ENCODE measurements at places on chromosomes 5 and 9.

DNA sequence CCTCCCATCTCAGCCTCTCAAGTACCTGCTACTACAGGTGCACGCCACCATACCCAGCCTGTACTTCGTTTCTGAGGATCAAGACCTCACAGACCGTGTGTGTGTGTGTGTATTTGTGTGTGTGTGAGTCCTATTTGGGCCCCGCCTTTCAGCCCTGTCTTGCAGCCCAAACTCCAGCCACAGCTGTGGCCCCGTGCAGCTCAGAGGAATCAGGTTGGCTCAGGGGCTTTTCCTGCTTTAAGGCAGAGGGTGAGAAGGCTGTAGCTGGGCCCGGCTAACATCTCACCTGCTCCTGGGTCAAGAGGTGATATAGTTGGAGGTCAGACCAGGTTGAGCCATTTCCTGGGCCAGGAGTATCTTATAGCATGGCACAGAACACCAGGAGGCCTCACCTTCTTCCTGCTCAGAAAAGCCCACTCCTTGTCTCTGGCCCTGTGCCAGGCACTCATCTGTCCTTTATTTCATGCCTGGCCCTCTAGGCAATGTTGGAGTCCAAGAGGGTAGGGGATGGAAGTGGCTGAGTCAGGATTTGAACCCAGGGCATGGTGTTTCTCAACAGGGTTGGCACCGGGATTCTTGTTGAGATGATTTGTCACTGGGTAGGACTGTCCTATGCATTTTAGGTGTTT, 1.6 kb upstream of the PHYKPL start:
- DNase-seq, result no peak
- peaks cover 22% of the 10 kb centered on the region for H3K4me1 ChIP-seq
- peaks cover 27% of the 10 kb centered on the region for H3K36me3 ChIP-seq

DNA sequence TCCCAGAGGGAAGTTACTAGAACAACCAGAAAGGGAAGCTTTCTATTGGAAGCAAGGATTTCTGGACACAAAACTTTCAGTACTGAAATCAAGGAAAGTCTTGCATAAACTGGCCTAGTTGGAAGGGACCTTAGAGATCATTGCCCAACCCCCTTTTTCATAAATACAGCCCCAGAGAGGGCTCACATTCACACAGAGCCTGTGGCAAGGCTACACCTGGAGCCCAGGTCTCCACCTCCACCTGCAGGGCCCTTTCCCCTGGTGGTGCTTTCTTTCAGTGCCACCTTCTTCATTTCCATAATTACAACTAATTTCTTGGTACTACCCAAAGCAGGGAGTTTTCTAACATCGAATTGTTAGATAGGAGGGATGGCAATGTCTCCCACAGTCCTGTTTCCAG, 85.7 kb downstream of the ADRB2 start:
- no peak overlapping the region for H3K4me3 ChIP-seq
- no peaks in the 10 kb centered on the region for H3K4me1 ChIP-seq
- no peak overlapping the region for H3K27ac ChIP-seq
- no peaks in the 10 kb centered on the region for H3K36me3 ChIP-seq

GRCh38 chr5:146340260-146341081, 1.8 kb downstream of the POU4F3 start:
- peak; percentile 27 for DNase-seq
- no peak overlapping the region for H3K27ac ChIP-seq
- H3K4me3 ChIP-seq, result no peak overlapping the region
- no peaks in the 10 kb centered on the region for H3K36me3 ChIP-seq

DNA sequence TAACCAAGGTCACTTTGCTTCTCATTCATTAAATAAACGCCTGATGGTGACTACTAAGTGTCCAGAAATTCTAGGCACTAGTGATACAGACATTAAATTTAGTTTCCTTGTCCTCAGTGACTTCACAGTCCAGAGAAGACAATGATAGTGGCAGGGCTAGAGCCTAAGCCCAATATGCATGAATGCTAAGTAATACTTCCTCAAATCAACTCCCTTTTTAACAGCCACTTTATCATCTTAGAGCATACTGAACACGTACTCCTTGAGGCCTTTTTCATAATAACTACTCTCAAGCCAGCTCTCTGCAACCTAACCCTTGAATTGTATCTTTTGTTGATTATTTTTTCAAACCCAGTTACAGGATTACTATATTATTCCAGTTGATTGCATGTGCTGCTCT, 74.1 kb downstream of the STX17 start:
- H3K36me3 ChIP-seq, result peaks cover 14% of the 10 kb centered on the region
- no peak for DNase-seq
- no peak overlapping the region for H3K4me3 ChIP-seq

- H3K4me1 ChIP-seq, result no peaks in the 10 kb centered on the region
- no peak overlapping the region for H3K27ac ChIP-seq
- DNase-seq, result no peak
- H3K27me3 ChIP-seq, result no peaks in the 10 kb centered on the region
- H3K4me3 ChIP-seq, result no peak overlapping the region
- no peaks in the 10 kb centered on the region for H3K36me3 ChIP-seq
Measured at GRCh38 chr9:17121264-17121663, 13.6 kb upstream of the CNTLN start.

DNA sequence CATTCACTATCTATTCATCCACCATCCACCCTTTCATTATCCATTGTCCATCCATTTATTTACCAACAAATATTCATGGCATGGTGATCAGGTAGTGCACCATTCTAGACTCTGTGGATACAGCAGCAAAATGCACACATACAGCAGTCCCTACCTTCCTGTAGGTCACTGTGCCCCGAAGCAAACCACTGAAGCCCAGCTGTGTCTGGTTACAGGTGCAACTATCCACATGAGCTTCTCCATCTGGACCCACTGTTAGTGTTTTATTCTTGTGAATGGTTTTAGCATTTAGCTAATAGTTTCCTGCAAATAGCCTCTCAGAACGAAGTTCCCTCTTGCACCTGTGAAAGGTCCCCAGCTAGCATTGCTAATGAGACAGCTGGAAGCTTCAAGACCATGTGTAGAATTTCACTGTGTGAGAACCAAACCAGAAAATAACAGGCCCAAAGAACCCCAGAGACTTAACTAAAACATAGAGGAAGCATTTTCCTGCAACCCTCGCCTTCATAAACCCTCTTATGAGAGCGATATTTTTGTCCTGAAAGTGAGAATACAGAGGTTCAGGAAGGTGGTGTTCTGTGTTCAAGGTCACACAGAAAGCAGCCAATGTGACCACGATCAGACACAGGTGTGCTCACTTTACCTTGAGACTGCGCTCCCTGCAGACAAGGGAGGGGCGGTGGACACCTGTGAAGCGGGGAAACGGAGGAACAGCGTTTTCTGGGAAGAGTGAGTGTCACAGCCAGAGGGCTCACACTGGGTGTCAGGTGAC, 18.5 kb downstream of the PAEP start:
- H3K36me3 ChIP-seq, result no peaks in the 10 kb centered on the region
- H3K4me3 ChIP-seq, result no peak overlapping the region
- no peaks in the 10 kb centered on the region for H3K27me3 ChIP-seq

DNA sequence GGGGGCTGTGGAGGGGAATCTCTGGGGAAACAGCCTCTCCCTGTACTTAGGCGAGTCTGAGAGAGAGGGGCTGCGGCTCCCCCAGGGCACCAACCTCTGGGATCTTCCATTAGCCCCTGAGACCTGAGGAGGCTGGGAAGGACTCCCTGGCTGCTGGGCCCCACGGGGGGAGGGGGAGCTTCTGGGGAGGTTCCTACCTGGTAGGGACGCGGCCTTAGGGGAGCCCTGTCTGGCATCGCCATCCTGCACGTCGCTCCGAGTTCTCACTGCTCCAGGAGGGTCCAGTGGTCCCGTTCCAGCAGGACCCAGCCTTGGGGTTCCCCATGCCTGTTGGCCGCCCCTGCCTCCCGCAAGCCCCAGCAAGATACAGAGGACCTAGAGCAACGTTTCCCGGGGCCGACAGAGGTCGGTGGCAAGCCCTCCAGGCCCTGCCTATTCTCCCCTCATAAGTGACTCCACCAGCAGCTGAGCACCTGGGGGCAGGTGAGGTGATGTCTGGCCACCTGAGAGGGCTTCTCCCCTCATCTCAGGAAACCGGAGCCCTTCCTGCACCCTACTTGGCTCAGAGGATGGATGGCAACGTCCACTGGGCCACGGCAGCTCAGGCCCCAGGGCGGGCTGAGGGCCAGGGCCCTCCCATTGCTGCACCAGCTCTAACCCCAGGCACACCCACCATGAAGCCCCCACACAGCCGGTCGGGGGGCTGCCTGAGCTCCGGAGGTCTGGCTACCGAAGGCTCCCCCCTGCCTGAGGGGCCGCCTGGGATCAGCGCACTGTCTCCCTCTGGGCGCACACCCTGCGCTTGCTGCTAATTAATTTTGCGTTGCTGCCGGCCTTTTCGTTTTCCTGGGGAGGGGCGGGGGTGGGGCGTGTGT, 22.5 kb downstream of the TPPP start:
- no peaks in the 10 kb centered on the region for H3K27me3 ChIP-seq
- DNase-seq, result no peak
- H3K4me1 ChIP-seq, result peaks cover 2% of the 10 kb centered on the region
- H3K27ac ChIP-seq, result no peak overlapping the region
- H3K4me3 ChIP-seq, result no peak overlapping the region

DNA sequence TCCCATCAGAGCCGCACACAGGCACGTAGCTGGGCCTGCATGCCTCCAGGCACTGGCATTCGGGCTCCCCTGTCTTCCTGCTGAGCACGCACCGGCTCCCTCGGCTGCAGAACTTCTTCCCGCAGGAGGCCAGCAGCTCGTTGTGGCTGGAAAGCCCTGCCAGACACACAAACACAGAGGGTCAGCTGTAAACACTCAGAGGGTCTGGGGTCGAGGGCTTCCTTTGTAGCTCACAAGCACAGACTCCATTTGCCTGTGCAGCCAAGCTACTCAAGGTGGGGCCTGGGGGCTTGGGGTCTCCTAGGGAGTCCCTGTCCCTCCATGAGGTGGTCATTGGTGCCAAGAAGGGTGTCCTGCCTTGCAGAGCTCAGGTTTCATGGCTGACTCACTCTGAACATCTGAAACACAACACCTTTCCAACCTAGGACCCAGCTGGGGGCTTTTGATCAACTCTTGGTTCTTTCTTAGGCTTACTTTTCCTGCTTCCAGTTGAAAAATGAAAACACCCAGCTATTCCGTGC, 211.4 kb downstream of the FSTL4 start:
- H3K27ac ChIP-seq, result no peak overlapping the region
- H3K4me1 ChIP-seq, result peaks cover 4% of the 10 kb centered on the region
- H3K27me3 ChIP-seq, result no peaks in the 10 kb centered on the region

GRCh38 chr9:126398403-126399058, 71.9 kb downstream of the MVB12B start:
- peak; percentile 67 for DNase-seq
- no peaks in the 10 kb centered on the region for H3K36me3 ChIP-seq
- peaks cover 30% of the 10 kb centered on the region for H3K27me3 ChIP-seq
- peak overlapping the region; percentile 56 for H3K4me3 ChIP-seq
- peaks cover 42% of the 10 kb centered on the region for H3K4me1 ChIP-seq
- H3K27ac ChIP-seq, result no peak overlapping the region

DNA sequence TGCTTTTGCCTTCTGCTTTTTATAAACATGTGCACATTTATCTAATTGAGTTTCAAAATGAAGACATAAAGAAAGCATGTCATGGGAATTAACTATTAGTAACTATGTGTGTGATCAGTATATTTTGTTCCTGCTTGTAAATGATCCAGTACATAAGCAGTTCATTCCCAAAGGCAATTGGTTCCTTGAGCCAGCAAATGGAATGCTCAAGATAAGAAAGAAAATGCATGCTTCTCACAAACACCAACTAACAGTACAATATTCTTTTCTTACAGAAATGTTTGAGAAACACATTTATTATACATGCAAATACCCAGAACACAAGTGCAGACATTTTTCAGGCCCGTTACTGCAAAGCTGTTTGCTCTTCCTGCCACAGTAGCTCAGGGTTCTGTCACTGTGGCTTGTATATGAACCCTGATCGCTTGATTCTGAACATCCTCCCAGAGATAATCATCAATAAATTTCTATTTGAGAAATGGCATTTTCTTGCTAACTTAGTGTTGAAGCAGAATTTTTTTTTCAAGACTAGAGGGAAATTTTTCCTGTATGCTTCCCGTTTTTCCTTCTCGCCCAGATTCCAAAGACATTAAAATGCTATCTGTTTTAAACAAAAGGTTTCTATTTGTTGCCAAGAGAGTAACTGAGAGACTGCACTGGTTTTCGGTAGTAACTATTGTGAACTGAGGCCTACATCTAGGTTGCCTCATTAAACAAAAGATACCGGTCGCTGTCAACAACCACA, 1.9 kb downstream of the GNAQ start:
- H3K4me3 ChIP-seq, result peak overlapping the region; percentile 86
- peaks cover 54% of the 10 kb centered on the region for H3K4me1 ChIP-seq
- H3K27ac ChIP-seq, result peak overlapping the region; percentile 87
- no peaks in the 10 kb centered on the region for H3K27me3 ChIP-seq

GRCh38 chr9:91011891-91012290, 210.3 kb downstream of the SYK start:
- H3K4me1 ChIP-seq, result peaks cover 7% of the 10 kb centered on the region
- peaks cover 16% of the 10 kb centered on the region for H3K36me3 ChIP-seq
- no peak overlapping the region for H3K27ac ChIP-seq

DNA sequence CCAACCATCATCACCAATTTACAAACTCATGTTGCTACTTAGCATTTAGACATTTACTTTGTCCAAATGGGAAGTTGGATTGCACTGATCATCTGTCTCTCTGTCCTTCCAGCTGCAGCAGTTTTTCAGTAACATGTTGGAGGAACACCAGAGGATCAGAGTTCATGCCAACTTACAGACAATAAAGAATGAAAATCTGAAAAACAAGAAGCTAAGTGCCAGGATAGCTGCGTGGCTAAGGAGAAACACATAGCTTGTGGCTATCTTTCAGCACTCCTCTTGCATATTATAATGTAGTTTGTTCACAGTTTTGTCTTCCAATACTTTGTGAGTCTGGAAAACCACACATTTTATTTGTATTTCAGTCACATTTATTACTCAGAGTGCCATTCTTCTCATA, 6.4 kb upstream of the ARL14EPL start:
- H3K4me1 ChIP-seq, result no peaks in the 10 kb centered on the region
- no peak overlapping the region for H3K27ac ChIP-seq

- no peak overlapping the region for H3K27ac ChIP-seq
- peaks cover 4% of the 10 kb centered on the region for H3K36me3 ChIP-seq
- H3K27me3 ChIP-seq, result no peaks in the 10 kb centered on the region
- DNase-seq, result no peak
- no peak overlapping the region for H3K4me3 ChIP-seq
Measured at GRCh38 chr5:78801413-78801812, 152.8 kb upstream of the LHFPL2 start.

DNA sequence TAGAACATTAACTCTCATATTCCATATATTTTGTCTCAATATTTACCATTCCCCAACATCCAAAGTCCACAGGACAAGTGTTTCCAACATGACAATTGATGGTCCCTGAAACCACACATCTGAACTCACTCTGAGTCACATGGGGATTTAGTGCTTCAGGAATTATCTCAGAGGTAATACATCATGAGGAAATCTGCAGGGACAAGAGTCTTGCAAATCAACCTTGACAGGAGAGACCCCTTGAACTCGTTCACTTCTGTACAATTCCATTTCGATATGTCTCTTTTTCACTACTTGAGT, 119.7 kb upstream of the ABCA1 start:
- no peaks in the 10 kb centered on the region for H3K4me1 ChIP-seq
- H3K27me3 ChIP-seq, result no peaks in the 10 kb centered on the region
- no peak overlapping the region for H3K4me3 ChIP-seq
- DNase-seq, result no peak
